KBM-7 (cell line): ENCODE measurements at places on chromosomes 13 and 19.
A peak's percentile ranks its signal among the peaks of the same experiment; 100 is the strongest.

DNA sequence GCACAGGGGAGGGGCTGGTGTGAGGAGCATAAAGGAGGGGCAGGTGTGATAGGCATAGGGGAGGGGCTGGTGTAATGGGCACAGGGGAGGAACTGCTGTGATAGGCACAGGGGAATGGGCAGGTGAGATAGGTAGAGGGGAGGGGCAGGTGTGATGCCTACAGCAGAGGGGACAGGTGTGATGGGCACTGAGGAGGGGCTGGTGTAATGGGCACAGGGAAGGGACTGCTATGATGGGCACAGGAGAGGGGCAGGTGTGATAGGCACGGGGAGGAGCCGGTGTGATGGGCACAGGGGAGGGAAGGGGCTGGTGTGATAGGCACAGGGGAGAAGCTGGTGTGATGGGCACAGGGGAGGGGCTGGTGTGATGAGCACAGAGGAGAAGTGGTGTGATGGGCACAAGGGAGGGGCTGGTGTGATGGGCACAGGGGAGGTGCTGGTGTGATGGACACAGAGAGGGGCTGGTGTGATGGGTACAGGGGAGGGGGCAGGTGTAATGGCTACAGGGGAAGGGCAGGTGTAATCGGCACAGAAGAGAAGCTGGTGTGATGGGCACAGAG lies 39.5 kb upstream of the POP4 start:
- no peak for DNase-seq

DNA sequence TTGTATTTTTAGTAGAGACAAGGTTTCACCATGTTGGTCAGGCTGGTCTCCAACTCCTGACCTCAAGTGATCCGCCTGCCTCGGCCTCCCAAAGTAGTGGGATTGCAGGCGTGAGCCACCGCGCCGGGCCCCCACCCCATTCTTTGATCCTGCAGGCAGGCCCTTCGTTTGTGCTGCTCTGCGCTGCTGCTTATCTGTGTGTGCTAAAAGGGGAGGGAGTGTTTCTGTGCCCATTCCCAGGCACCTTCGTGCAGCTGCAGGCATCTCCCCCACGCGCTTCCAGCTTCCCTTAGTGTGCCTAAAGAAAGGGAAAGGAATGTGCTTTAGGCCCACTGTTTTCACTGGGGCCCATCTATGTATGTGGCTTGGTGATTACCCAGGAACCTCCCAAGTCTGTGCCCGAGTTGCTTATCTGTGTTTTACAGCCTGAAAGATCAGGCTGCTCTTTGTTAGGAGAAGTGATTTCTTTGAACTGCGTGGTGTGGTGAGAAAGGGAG lies 27.2 kb downstream of the EPN1 start:
- DNase-seq, result no peak

DNA sequence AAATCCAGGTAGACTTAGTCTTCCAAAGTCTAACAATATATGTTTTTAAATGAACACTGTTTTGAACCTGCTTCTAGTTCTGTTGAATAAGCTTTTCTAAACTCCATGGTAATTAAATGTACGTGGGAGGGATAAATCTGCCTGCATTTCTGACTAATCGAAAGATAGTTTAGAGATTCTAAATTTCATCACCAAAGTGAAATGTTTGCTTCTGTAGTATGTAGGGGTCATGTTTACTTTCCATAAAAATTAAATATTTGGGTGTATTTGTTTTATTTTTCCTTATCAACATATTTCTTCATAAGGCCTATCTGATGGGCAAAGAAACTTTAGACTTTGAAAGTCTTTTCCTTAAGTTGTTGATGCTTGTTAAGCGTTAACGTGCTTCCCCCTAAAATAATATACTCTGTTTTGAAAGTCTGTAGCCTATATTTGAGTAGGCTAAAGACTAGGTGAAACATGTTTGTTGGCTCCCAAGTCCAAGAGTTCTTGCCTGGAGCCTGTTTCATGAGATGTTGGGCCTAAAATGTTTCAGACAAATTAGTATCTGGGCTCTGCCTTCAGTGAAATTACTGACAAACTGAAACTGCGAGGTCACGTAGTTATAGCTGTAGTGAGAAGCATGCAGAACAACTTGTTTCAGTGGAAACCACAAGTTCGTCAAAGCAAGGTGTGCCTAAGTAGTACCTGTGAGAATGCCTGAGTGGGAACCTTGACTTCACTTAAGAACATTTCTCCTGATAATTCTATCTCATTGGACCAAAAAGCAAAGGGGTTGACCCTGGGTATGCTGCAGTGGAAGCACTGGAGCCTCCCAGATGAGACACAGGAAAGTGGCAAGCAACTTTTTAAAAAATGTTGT lies 126.2 kb downstream of the LMO7 start:
- no peak for DNase-seq

DNA sequence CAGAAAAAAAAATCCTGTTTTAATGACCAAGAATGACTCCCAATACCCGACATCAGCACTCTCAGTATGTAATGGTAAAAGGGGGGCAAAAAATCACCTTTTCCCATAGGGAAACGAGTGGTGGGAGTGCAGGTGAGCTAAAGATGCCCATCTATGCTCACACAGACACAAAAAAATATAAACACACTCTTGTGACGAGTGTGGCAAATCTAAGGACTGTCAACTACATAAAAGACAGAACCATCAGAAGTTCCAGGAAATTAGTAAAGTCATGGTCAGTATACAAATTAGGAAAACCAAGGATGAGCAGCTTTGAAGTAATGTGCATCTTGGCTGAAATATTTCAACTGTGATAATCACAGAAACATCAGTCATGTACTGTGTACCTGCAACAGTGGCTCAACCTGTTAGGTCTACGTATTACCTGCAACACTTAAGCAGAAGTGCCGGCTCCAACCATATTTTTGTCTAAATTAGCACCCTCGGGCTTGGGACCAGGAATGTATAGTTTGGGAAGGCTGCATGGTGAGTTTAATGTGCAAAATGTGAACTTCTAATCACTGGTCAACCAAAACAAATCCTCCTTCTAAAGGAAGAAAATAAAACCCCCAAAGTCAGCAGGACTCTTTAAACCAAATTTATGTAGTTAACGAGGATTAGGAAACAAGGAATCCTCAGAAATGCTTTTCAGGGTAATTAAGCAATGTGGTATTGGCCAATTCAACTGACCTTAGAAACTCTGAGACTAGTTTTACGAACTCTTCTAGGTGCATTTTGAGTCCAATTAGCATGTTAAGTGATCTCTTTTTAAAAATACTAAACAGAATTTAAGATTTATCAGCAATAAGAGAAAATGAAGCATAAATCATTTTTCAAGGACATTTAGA lies 24.3 kb downstream of the ANKRD10 start:
- DNase-seq, result no peak

DNA sequence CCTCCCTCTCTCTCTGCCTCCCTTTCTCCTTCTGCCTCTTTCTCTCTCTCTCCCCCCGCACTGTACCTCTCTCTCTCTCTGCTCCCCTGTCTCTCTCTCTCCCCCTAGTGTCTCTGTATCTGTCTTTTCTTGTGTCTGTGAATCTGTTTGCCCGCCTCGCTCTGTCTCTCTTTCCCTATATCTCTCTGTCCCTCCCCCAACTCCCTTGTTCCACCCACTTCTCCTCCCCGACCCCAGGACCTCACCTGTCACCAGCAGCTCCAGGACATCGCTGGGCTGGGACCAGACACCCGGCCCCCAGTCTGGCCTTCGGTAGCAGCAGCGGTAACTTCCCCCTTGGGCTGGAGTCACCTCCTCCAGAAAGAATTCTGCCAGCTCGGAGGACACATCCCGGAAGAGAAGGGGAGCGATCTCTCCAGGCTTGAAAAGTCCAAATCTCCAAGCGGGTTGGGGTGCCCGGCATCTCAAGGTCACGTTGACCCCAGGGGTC lies 3.9 kb downstream of the OSCAR start:
- DNase-seq, result peak; percentile 65

DNA sequence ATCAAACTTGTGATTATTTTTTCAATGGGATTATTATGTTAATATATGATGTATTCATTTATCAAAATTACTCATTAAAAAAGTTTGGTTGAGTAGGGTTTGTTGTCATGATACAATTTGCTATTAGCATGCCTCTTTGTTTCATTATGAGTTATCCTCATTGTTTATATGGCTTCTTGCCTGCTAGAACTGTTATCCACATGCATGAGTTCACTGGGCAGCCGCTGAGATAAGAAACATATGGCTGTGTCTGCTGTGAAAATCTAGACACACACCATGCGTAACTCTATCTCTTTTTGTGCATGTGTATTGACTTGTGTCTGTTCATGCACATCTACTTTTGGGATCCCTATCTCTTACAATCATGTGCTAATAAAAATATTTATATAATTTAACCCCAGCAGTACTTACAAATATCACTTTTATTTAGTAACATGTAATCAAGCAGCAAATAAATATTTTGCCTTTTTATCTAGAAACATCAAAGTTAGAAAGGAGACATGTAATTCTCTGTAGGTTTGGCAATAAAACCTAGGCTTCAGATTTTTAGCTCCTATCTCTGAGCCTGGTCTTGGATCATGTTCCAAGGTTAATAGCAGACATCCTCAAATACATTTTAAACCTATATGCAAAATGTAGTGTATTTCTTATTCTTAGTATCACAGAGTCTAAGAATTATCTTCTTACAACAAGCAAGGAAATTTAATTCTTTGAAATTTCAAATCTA lies 11.2 kb upstream of the KLF12 start:
- no peak for DNase-seq

DNA sequence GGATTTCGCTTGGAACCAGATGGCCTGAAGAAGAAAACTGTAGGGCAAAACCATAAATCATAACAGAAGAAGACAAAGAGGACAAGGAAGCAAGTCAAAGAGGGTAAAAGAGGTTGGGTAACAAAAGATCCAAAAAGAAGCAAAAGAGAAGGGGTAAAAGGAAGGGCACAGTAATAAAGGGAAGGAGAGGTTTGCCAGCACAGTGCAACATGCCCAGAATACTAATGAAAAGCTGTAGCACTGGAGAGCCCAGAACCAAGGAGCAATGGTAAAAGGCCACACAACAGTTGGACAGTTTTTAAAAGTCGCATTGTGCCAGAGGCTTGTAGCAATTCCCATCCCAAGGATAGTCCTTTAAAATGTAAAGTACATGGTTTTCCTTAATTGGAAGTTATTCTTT lies 506.6 kb downstream of the PCDH9 start:
- DNase-seq, result no peak

GRCh38 chr13:97226788-97227627 lies 4.9 kb downstream of the MBNL2 start:
- DNase-seq, result peak; percentile 64

DNA sequence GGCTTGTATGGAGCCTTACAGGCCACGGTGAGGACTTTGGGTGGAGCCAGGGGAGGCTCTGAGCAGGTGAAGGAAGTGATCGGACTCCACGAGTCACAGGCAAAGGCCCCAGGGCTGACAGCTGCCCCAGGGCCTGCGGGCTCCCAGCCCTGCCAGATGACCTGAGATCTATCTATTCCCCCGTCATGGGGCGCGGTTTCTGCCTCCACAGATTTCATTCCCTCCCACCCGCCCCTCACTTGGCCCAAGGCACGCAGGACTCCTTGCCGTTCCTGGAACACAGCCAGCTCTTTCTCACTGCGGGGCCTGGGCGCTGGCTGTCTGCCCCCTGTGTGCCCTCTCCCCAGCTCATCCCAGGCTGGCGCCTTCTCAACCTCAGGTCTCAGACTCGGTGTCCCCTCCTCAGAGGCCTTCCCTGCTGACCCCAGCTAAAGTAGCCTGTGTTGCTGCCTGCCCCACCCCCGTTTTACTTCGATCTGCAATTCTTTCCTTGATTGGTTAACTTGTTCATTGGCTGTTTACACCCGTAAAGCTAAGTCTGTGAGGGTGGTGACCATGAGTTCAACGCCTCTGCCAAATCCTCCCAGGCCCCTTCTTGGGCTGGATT lies 13.9 kb upstream of the PAK4 start:
- no peak for DNase-seq

- no peak for DNase-seq
Measured at GRCh38 chr13:74193391-74193790, 59.2 kb upstream of the KLF12 start.
